ENCODE measurements at places on chromosomes 6 and 20. TPM values are rescaled to one million over a fixed set of nuclear protein-coding genes. Genes with fewer than 3 reads are reported as not detected.

Gene PNLDC1
- 1.7 TPM for polyA plus RNA-seq

- no peak for DNase-seq
Measured at GRCh38 chr20:44448753-44449546, 26.7 kb upstream of the TTPAL start.

Gene TBX18
- polyA plus RNA-seq, result 0.80 TPM

Gene STXBP5
- 11.9 TPM for polyA plus RNA-seq

Gene FOXA2
- polyA plus RNA-seq, result 30.4 TPM

Data from pancreas (tissue), 10 donors.